ENCODE measurements at places on chromosomes 2 and 18.

GRCh38 chr2:10278029-10278762, 24.5 kb upstream of the HPCAL1 start:
- no peak for DNase-seq

DNA sequence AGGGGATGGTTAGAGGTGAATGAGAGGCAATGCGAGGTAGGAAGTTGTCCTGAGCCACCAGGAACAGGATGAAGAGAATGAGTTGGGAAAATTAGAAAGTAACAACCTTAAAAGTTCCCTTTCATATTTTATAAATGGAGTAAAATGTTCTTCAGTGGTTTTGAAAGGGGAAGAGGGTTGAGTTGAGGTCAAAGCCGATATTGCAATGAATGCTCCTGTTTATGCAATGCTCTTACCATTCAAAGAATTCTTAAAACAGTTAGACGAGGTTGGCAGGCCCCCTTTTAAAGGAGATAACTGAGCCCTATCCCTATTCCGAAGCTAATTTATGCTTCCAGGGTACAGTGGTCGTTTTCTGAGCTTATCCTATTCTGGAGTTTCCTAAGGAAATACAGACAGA, 2110.3 kb upstream of the CELF4 start:
- no peak for DNase-seq

DNA sequence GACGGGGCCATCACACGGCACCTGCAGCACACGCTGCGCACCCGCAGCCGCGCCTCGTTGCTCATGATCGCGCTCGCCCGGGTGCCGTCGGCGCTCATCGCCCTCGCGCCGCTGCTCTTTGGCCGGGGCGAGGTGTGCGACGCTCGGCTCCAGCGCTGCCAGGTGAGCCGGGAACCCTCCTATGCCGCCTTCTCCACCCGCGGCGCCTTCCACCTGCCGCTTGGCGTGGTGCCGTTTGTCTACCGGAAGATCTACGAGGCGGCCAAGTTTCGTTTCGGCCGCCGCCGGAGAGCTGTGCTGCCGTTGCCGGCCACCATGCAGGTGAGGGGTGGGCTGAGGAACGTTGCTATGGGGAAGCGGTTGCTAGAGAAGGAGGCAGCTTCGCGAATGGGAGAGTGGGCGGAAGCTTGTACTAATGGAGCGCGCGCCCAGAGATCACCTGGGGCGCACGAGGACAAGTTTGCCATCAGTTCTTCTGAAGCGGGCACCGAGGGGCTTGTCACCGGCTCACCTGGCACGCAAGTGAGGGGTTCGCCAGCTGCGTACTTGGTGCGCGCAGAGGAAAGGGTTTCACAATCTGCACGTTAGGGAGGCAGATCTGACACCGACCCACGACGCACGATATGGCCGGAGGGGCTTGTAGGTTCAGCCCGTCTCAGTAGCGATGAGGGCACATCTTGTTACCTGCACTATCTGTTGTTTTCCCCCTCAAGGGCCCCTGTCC, 45.6 kb downstream of the DDX18 start:
- no peak for DNase-seq

DNA sequence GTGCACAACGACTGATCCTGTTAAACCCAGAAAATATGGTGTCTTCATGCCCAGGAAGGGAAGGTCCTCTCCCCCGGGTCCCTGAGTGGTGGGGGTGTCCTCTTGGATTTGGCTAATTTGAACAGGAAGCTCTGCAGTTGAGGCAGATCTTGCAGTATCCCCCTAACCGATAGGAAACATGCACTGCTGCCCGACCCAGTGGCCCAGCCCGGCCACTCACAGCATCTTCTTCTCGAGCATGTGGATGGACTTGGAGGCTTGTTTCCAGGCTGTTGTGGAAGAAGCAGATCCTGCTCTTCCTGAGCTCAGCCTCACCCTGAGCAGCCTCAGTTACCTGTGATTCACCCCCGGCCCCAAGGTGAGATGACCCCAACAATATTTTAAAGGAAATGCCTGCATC, 46.4 kb upstream of the ASB1 start:
- no peak for DNase-seq

GRCh38 chr2:6965071-6965795, 48.0 kb downstream of the RNF144A start:
- DNase-seq, result no peak

DNA sequence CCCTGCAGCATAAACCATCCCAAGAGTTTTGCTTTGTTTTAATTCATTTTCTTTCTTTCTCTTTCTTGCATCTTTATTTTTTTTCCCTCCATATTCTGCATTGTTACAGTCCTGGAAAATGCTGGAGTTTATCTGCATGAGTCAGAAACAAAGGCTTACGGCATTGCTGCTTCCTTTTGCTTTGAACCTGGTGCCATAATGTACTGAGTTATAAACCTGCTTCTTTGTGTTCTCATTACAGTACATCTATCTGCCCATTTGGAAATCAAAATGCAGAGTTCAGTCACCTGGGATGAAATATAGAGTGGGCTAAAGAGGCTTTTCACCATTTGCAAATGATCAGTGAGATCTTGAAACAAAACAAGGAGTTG, 1009.2 kb upstream of the FANCL start:
- no peak for DNase-seq

- no peak for DNase-seq
These were observed 25.1 kb downstream of the ASXL2 start for GRCh38 chr2:25853038-25853638.

- no peak for DNase-seq
These were observed 233.8 kb upstream of the NOL4 start for GRCh38 chr18:34458410-34458977.

DNA sequence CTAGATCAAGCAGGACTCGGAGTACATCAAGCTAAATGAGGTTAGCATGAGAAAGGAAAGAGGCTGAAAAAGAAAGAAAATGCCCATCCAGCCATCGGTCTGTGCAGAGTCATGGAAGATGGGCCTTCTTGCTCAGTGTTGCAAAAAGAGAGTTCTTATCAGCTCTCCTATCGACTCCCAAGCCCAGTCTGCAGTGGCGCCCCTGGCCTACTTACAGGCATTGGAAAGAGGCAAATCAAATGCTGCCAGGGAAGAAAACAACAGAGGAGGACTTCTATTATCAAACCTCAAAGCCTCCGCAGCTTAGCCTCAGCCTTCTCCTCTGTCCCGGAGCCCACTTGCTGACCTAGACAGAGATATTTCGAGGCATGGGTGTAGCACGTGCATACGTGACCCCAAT, 66.0 kb downstream of the CDH2 start:
- DNase-seq, result no peak

- DNase-seq, result no peak
These were observed 37.4 kb upstream of the SLC39A10 start for GRCh38 chr2:195619590-195619989.

DNA sequence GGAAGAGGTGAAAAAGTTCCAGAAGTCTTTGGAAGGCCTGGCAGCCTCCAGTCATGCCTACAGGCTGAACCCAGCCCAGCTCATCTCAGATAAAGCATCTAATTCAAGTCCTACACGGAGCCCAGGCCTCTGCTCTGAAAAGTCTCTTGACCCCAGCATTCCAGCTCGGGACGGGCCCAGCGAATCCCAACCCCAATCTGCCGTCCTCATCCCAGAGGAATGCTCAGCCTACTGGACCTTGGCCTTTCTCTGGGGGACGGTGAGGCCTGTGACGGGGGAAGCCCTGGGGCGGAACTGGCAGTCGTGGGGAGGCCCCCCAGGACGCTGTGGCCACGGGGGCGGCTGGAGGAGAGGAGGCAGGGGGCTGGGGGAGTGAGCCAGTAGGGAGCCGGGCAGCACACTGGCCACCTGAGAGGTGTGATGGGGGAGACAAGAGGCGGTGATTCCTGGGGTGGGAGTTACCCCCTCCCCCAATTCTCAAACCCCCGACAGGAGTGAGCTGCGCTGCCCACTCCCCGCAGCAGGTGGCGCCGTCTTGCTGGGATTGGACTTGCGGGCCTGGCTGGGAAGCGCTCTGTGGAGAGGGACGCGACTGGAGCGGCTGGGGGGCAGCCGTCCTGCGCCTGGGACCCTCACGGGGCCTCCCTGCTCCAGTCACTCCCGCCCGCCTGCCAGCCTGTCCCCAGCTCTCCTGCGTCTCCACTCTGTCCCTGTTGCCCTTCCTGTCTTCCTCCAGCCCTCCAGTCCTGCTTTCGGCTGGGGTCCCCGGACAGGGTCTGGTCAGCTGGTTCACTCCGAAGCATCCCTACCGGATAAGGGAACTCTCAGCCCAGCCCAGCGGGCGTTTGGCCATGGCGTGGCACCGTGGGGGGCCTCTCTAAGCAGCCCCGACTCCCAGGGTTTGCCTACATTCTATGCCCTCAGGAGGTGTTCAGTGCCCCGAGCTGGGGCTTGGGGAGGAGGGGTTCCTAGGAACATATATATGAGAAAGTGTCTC, 182.6 kb upstream of the HAAO start:
- peak; percentile 91 for DNase-seq

DNA sequence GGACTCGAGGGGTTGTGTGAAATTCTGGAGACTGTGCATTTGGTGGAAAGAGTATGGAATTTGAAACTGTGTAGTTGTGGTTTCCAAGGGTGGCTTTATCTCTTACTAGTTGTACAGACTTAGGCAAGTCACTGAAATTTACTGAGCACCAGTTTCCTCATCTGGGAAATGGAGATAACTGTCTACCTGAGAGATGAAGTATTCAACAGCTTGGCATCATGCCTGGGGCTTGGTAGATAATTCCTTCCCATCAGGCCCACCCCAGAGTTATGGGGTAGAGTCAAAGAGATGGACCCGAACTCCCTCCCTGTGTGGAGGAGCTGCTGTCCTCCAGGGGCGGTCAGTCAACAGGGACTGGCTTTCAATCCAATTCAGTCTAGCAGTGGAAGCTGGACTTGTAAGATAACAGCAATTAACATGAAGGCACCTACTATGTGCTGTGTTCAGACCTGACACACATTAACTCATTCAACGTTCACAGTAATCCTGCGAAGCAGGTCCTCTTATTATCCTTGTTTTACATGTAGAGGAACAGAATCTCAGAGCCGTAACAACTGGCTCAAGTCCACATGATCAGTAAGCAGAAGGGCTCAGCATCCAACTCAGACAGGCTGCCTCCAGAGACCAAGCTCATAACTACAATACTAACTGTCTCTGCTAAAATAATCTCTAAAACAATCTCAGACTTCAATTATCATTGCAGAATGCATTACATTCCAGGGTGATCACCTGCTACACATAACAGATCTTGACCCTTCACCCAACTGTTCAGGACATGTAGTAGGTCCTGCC, 432.1 kb downstream of the LPIN1 start:
- no peak for DNase-seq

DNA sequence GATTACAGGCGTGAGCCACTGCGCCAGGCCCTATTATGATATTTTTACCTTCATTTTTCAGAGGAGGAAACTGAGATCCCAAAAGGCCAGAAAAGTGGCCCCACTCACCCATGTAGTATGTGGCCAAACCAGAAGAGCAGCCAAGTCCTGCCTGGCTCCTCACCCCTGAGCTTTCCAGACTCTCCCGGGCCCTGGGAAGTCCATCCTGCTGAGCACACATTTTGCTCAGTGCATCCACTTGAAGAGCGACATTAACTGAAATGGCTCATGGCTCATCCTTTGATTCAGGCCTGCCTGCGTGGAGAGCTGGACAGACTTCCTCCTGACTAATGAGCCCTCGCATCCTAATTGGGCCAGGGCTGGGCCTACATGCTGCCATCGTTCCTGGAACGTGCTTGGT, 9.5 kb upstream of the NGEF start:
- no peak for DNase-seq

DNA sequence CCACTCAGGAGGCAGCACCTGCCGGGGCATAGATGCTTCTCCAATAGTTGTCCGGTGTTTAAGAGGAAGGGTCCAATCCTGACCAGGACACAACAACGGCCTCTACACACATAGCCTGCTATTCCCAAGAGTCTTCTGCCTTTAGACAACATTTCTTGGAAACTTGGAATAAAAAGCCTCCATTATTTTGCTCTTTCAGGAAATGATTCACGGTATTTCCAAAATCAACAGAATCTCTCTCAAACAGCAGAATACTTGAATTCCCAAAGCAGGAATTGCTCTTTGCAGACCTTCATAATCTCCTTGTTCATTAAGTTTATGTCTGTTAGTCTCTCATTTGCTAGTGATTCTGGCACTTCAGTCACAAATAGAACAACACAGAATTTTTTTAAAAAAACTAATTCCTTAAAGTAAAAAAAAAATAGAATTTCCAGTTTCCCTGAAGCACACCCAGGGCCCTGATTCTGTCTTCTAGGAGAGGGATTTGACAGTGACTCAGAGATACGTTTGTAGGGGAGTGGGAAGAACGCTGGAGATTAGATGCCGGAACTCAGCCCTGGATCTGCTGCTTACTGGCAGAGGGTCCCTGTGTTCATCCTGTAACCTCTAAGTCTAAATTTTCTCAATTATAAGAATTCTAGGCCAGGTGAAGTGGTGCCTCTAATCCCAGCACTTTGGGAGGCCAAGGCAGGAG, 74.7 kb downstream of the NAB1 start:
- DNase-seq, result no peak

DNA sequence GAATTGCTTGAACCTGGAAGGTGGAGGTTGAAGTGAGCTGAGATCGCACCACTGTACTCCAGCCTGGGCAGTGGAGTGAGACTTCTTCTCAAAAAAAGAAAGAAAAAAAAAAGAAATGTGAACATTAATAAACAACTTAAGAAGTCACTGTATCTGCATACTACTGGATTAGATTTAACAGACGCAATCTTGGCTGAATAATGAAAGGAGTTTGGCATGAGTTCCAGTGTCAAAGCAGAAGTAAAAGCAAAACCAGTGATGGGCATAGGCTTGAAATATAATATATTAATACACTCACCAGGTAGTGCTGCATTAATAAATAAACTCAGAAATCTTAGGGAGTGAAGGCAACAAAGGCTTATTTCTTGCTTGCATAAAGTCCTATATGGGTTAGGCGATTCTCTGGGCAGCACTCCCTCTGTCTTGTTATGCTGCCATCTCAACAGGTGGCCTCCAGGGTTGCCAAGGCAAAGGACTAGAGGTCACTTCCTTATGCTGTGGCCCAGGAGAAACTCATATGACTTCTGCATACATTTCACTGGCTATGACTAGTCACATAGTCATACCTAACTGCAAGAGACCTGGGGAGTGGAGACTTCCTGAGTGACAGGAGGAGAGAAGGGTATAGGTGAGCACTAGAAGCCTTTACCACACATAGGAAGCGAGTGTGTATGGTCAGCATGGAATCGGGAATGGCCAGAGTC, 296.2 kb upstream of the SPRED2 start:
- DNase-seq, result no peak

DNA sequence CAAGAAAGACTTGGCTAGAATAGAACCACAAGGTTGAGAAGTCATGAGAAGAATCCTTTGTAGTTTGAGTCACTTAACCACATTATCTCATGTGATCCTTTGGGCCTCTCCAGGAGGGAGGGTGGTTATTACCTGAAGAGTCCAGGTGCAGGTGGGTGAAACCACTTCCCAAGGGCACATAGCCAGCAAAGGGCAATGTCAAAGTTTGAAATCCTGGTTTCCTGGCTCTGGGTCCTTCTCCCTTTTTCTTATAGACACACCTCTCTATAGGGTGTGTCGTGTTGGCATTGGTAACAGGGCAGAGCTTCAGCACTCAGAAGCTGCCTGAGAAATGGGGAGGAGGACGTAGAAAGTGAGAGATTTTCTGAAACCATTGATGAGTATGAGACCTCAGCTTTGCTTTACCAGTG, 137.9 kb downstream of the MGAT5 start:
- DNase-seq, result no peak

Measured in omental fat pad (tissue), 4 donors.